CD8-positive, alpha-beta T cell (primary cell): ENCODE measurements at places on chromosomes 5 and 9.
A peak's percentile ranks its signal among the peaks of the same experiment; 100 is the strongest.

- DNase-seq: no peak
These were observed 321.0 kb downstream of the AGTPBP1 start for GRCh38 chr9:85420750-85421149.

GRCh38 chr5:114261989-114262388, 99.9 kb upstream of the KCNN2 start:
- DNase-seq: no peak

DNA sequence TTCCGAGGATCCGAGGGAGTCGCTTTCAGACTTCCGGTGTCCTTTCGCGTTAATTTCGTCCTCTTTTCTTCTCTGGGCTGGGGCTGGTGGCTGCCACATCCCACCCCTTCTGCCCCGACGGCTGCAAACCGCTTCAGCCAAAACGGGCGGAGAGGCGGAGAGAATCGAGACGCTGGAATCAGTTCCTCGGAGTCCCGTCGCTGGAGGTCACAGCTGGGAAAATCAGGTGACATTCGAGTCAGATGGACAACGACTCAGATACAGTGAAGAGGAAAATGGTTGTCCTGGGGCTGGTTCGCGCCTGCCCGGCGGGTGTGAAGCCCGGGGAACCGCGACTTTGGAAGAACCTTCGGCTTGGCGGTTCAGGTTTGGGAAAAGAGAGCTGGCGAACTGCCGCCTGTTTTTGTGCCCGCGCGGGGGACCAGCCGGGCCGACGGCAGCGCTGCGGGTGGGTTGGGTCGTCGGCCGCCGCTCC, 8.9 kb upstream of the NKX2-5 start:
- DNase-seq: no peak

- no peak for DNase-seq
These were observed 218.6 kb upstream of the RASEF start for GRCh38 chr9:83281306-83282255.

- DNase-seq: no peak
These were observed 159.8 kb upstream of the KLF9 start for GRCh38 chr9:70574151-70574837.

GRCh38 chr5:137935190-137935589, 45.9 kb downstream of the PKD2L2 start:
- DNase-seq: no peak

GRCh38 chr5:56291079-56291643, 58.0 kb upstream of the ANKRD55 start:
- no peak for DNase-seq

GRCh38 chr9:15306068-15306756, 804 bp downstream of the TTC39B start:
- DNase-seq: peak; percentile 66

GRCh38 chr5:13704396-13704795, 240.1 kb downstream of the DNAH5 start:
- no peak for DNase-seq

GRCh38 chr9:15529566-15530324, 19.0 kb upstream of the PSIP1 start:
- DNase-seq: no peak

DNA sequence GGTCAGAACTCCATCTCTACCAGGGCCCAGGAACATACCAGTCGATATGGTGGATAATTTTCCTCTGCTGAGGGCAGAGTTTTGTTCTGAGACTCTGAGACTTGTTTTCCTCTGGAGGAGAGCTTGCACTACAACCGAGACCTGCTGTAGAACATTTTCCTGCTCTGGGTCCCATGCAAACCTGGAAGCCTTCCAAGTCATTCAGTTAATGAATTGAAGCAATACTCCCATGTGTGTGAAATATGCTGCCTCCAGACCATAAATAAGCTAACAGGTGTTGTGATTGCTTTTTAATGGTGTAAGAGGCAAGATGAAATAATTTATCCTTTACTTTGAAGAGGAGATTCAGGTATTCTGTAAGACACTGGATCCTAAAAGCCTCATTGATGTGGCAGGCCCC, 372.8 kb downstream of the TMEM167A start:
- DNase-seq: no peak

DNA sequence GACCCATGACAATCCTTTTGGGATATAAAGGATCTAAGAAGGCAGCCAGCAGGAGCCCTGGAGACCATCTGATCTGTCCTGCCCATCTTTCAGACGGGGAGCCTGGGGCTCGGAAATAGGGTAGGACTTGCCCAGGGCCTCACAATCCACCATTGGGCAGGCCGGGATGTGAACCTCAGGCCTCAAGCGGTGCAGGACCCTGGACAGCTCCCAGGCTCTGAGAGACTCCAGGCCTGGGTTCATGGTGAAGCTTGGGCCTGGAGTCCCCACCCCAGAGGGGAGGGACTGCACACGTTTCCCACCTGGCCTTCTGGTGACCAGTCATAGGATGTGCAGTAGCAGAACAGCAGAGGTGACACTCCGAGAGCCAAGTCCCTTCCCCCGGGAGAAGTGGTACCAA, 36.6 kb upstream of the RAPGEF1 start:
- DNase-seq: no peak

- no peak for DNase-seq
These were observed 16.1 kb upstream of the PHYKPL start for GRCh38 chr5:178248750-178249149.

- DNase-seq: no peak
These were observed 2.9 kb upstream of the FNBP1 start for GRCh38 chr9:130045725-130046450.

GRCh38 chr5:965604-966344, 42.8 kb upstream of the NKD2 start:
- DNase-seq: peak; percentile 29

DNA sequence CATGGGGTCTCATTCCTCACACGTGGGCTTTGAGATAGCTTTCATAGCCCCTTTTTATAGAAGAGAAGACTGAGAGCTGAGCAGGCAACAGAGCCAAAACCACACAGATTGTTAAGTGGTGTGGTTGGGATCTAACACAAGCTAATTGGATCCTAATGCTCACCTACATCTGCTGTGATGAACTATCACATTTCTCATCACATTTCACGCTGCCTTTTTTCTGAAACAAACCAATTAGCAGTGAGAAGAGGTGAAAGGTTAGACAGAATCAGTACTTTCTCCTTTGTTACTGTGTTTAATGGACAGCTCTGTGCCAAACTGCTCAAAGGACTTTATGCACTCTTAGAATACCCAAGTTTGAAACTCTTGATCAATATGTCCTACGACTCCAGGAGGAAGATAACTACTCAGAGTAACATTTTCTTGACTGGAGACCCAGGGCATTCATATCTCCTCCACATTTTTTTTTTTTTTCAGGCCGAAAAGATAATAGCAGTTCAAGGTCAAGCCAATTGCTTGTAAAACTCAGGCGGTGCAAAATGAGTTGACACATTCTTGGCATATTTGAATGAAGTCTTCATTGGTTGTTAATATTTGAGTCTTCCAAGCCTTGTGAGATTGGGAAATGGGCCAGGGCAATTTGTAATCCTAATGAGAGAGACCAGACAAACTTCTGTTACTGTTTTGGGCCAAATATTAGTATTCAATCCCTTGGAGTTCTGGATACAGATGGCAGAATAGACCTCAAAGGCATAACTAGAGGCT, 138.4 kb downstream of the KCTD16 start:
- no peak for DNase-seq

- peak; percentile 61 for DNase-seq
These were observed 2.0 kb upstream of the C1QTNF3 start for GRCh38 chr5:34045023-34045422.

GRCh38 chr5:213803-214395, 4.1 kb downstream of the CCDC127 start:
- DNase-seq: no peak

DNA sequence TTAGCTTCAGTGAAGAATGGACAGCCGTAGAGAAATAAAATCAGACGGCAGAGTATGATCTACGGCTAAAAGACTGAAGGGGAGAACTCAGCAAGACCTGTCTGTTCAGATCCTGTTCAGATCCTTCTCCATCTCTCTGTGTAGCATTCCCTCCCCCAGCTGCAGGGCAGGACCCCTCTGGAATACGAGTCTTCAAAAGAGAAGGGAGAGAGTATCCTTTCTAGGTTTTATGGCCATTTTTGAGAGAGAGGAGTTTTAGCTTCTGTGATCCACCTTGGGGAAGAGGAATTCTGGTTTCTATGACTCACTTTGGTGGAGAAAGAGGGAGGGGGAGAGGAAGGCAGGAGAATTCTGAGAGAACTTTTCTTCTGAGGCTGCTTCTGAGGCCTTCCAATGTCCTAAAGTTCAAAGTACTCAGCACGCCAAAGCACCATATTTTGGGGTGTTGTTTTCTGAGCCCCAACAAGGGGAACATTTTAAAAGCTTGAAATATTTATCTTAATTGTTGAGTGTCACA, 194.4 kb upstream of the TLE4 start:
- DNase-seq: no peak

- DNase-seq: peak; percentile 70
These were observed 530 bp downstream of the RAPGEF1 start for GRCh38 chr9:131739133-131739958.

DNA sequence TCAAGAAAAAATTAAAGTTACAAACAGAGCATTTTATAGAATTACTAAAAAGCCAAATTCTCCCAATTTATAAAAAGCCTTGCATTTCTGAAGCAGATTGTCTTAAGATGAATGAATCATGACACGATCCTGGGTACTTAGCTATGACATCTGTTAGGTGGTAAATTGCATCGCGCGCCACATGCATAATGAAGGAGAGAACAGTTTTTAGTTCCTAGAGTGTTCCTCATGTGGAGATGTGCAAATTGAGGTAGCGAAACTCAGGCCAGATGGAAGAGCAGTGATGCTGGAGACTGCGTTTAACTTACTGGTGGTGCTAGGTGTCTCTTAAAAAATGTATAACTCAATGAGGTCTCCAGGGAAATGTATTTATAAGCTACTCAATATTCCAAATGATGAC, 516.1 kb downstream of the EFNA5 start:
- no peak for DNase-seq

DNA sequence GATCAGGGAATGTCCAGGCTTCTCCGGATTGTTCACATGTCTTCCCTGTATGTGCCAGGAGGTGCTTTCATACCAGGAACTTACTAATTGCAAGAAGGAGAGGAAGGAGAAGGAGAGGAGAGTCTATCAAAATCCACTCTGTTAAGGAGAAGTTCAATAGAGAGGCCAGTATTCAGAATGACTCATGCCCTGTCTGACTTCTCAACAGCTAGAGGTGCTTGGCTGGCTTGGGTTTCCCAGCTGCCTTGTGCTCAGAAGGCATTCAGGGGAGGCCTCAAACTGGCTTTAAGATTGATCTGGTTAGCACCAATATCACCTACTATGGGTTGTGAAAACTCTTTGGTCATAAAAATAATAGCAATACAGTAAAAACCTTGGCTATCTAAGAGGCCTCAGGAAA, 167.9 kb upstream of the GLRA1 start:
- no peak for DNase-seq

GRCh38 chr9:12133416-12133815, 559.8 kb upstream of the TYRP1 start:
- DNase-seq: no peak

DNA sequence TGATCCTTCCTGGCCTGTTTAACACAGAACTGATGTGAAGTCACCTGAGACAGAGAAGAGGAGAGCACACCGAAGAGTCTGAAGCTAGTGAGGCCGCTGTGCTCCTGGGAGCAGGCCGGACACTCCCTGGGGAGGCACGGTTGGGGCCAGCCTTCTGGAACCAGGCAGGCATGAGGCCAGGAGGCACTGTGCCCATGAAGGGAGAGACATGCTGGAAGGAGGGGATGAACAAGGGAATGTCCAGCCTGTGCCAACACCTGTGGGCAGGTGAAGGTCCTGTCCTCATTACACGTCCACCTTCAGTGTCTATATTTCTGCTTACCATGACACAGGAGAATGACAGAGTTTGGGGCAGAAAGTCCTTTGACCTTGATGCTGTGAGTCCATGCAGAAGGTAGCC, 183.8 kb upstream of the S1PR3 start:
- DNase-seq: no peak

DNA sequence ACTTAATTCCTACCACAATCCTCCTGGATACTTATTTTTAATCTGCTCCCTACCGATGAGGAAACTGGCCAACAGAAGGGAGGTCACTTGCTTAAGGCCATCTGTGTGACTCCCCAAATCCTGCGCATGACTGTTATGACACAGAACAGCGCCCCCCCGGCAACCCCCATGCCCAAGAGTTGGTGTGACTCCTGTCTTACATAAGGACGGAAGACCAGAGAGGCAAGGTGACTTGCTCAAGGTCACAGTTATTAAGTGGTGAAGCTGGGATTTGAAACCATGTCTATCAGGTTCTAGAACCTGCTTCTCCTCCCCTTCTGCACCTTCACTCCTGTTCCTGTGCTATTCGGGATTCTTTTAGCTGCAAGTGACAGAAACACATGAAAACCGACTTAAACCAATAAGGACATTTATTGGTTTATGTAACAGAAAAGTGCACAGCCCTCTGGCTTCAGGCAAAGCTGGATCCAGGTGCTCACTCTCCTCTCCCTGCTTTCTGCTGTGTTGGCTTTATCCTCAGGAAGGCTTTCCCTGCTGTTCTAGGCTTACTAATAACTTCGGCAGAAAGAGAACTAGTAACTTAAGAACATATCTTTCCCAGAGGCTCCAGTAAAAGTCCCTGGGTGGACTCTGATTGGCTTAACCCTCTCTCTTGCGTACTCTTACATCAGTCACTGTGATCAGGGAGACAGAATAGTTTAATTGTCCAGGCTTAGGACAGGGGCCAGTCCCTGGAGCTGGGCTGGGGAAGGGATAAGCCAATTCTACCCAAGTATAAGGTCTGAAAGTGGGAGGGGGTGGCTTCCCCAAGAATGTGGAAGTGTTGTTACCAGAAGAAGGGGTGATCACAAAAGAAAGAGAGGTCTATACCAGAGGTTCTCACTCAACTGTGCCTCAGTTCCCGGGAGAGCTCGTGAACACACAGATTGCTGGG, 43.7 kb downstream of the FGF18 start:
- no peak for DNase-seq

GRCh38 chr5:160269017-160269416, 39.7 kb downstream of the FABP6 start:
- DNase-seq: no peak

DNA sequence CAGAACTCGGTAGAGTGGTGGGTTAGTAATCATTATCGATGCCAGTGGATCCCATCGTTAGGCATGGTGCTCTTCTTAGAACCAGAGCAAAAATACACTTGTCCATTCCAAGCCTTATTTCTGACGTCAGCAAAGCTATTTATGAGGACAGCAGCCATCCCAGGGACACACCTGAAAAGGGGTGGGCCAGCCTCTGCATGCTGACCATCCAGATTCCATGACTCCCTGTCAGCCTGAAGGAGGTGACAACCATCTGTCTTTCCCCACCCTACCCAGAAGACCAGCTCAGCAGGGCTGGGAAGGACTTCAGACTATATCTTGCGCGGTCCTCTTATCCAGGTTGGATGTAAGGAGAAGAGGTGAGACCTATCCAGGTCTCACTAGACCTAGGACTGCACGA, 5.7 kb upstream of the NIPAL4 start:
- no peak for DNase-seq

GRCh38 chr5:57277085-57277484, 103.2 kb downstream of the GPBP1 start:
- peak; percentile 14 for DNase-seq

- DNase-seq: peak; percentile 18
These were observed 44.1 kb downstream of the DCP2 start for GRCh38 chr5:113020461-113021273.

- DNase-seq: no peak
These were observed 112.5 kb downstream of the UHRF2 start for GRCh38 chr9:6525326-6526045.
